ENCODE measurements at places on chromosomes 4 and X.

DNA sequence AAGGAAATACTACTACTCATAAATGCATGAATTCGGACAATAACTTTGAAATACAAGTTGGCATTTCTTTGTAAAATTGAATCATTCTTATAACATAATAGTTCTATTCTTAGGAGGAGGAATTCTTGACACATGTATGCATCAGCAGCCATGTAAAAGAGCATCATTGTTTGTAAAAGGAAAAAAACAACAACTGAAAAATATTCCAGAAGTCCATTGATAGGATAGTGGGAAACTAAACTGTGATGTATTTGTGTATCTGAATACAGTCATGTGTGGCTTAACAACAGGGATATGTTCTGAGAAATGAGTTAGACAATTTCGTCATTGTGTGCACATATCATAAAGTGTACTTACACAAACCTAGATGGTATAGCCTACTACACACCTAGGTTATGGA lies 102.0 kb upstream of the SH3RF1 start:
- no peak for DNase-seq

GRCh38 chr4:2059046-2059725 lies at the start of gene NAT8L:
Gene NAT8L, plus strand, starts transcription at chr4:2059327. Its CDS starts 185 bp downstream, at chr4:2059512.
- no peak for DNase-seq

DNA sequence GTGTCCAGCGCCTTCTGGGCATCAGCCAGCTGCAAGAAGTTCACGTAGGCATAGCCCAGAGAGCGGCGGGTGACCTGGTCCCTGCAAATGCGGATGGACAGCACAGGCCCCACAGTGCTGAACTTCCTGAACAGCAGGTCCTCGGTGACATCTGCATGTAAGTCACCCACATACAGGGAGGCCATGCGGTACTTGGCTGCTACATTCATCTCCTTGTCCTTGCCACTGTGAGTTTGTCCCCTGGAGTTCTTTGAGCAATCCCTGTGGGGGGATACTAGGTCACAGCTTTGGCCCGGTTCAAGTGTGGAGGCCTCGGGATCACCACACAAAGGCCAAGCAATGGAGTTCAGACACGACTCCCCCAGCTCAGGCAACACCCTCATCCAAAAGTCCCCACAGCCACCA lies 776 bp downstream of the PABPC4L start:
- DNase-seq = no peak

GRCh38 chr4:116358633-116359222 lies 726.6 kb downstream of the TRAM1L1 start:
- DNase-seq = peak; percentile 90

DNA sequence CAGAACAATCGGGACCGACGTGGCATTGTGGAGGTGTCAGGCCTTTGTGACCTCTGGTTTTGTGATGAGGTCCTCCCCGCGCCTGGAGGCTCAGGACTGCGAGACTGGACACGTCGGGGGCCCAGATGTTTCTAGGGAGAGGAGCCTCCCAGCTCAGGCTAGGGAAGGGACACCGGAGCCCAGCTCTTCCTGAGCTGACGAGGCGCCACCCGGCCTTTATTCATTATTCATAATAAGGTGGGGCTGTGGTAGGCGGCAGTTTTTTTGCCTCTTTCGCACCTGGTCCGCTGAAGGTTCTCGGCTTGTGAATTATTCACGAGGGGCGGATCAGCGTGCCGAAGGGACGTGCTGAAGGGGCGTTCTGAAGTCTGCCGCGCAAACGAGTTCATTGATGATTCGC lies 2.3 kb upstream of the UBA1 start:
- DNase-seq = peak; percentile 56

GRCh38 chr4:180341926-180342325 lies 1901.3 kb upstream of the TENM3 start:
- DNase-seq = no peak

DNA sequence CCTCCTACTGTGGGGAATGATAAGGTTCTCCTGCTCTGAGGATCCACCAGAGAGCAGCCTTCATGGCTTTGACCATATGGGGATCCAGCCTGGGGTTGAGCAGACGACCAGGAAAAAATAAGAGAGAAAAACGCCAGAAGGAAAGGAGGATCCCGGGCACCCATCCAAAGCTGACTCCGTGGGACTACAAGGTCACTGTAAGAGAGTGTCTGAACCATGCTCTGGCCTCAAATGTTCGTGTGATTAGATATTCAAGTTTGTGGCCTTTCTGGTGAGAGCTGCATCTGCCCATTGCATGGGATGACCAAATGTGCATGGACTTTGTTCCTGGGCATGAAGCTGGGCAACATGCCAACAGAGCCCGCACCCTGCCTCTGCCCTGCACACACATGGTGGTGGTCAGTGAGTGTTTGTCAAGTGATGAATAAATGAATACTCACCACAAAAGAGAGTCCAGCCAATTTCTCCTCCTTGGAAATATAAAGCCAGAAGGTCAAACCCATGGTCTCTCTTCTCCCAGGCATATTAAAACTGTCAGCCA lies 346.0 kb upstream of the GATB start:
- DNase-seq = no peak

DNA sequence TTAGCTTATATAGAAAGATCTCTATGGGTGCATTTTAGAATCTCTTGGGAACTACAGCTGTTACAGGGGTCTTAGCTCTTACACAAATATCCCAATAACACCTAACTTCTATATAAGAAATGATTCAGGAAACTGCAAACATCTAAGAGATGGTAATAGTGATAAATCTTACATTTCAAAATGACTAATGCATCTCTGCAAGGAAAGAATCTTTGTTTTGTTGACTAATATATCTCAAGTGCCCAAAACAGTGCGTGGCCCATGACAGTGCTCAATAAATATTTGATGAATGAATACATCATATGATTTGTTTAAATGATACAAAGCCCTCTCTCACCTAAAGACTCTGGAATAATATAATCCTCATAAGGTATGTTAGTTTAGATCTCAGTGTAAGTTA lies 47.5 kb downstream of the CENPE start:
- no peak for DNase-seq

DNA sequence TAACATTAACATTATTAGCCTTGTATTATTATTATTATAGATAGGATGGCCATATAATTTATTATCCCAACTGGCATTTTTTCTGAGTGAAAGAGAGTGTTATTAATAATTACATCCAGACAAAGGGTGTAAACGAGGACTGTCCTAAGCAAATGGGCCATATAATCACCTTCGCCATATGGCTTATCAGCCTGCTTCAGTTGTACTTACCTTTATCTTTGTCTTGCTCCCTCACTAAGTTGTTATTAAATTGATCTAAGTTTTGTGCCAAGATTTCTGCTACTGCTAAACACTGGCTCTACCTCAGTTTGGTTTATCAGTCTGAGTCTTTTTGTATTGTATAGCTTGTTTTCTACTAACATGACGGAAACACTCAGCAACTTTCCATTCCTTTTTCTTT lies 76.9 kb downstream of the STIM2 start:
- DNase-seq = no peak

- DNase-seq = no peak
Observed at GRCh38 chrX:71618303-71618721, at the start of gene CXCR3. Gene CXCR3, minus strand, starts transcription at chrX:71618511. Its CDS starts 62 bp downstream, at chrX:71618449.

GRCh38 chr4:155543126-155543765 lies 123.4 kb upstream of the GUCY1A1 start:
- DNase-seq = no peak

DNA sequence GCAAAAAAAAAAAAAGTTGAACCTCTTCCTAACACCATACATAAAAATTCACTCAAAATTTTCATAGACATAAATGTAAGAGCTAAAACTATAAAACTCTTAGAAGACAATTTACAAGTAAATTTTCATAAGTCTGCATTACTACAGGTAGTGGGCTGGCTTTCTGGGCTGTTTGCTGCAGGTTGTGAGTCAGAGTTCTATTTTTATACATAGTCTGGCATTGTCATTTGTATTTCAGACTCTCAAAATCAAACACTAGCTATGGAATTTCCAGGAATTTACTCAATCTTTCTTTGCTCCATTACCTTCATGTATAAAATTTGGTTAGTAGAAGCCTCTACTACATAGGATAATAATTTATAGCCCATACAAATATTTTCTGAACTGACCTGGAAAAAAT lies 227.2 kb downstream of the COX18 start:
- no peak for DNase-seq

- DNase-seq = no peak
Observed at GRCh38 chr4:67080046-67080557, 465.2 kb downstream of the CENPC start.

DNA sequence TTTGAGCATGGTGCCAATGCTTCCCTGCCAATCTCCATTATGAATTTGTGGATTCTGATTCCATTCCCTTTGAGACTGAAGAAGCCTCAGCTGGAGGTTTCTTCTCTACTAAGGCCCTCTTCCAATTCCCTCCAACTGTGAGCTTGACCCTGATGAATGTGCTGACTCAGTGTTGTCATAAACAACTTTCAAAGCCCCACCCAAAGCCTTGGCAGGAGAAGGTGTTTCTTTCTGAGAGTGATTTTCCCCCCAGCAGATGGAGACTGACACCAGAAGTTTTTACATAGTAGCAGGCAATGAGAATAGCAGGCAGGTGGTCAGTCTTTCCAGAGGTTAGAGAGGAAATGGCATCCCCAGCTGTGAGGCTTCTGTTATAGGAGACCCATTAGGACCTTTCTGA lies 53.1 kb downstream of the OCRL start:
- DNase-seq = no peak

DNA sequence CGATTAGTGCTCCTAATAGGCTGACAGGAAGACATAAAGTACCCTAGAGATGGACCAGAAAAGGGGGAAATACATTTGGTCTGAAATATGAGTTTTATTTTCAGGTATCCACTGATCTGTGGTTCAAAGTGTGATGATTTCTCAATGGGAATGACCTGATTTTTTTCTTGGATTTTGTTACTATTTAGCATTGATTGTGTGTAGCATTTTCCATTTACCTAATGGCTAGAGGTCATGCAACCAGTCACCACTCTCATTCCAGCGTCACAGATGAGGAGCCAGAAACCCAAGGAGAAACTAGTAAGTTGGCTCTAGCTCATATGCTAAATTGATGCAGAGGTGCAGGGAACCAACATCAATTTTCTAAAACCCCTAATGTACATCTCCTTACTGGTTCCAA lies 118.1 kb downstream of the IL1RAPL2 start:
- no peak for DNase-seq

- DNase-seq = peak; percentile 36
Observed at GRCh38 chr4:42280327-42281095, 116.8 kb upstream of the SHISA3 start.

GRCh38 chrX:104309169-104309568 lies 54.4 kb upstream of the ESX1 start:
- DNase-seq = no peak

DNA sequence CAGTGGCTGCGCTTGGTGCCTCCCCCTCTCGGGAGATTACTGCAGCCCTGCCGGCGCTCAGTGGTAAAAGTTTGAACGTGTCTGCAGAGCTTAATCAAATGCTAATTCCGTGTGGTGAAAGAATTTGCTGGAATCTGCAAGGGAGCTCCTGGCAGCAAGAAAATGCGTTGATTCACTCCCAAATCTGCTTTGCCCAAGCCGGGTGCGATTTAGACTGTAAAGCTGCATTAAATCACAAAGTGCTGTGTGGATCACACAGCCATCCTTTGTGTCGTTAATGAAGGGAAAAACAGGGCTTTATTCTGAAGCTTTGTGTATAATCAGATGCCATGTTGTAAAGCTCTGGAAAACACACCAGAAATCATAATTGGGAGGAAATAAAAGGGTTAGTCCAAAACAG lies 444.1 kb downstream of the BCOR start:
- DNase-seq = no peak

DNA sequence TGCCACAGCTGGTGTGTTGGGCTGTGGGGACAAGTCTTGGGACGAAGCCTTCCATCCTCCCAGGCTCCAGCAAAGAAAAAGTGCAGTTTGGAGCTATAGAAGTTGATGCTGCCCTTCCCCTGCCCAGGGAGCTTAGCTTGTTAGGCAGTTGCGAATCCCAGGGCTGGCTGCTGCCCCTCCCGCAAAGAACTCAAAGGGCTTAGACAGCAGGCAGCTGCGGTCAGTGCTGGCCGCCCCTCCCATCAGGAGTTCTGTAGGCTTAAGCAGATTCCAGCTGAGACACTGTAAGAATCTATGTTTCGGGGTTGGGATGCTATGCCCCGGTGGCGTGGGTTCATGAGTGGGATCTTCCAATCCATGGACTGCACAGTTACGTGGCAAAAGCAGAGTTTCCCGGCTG lies 956.7 kb downstream of the GLUD2 start:
- no peak for DNase-seq

GRCh38 chrX:70433848-70434351 lies 10.7 kb upstream of the DLG3 start:
- peak; percentile 78 for DNase-seq

DNA sequence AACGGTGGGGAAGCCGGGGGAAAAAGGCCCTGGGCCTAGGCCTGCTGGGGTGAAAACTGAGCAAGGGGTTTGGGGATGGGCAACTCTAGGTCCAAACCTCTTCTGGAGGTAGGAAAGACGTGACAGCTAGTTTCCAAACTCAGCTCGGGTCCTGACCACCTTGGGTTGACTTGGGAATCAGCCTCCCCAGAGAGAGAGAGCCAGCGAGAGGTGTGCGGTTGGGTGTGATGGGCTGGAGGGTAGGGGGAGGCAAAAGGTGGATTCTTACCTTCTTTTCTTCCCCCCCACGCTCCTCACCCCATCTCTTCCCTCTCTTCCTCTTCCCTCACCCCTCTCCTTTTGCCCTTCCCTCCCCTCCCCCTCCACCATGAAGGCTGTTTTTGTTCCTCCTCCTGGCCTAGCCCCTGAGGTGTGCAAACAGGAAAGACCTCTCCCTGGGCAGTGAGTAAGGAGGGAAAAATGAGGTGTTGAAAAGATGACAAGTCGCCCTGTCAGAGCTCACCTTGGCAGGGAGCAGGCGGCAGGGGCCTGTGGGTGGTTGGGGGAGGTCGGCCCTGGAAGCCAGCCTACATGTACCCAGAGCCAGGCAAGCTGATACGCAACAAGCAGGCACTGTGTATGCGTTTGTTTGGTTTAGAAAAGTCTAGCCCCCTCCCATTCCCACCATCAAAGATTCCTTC lies 14.8 kb downstream of the PJA1 start:
- DNase-seq = no peak

- DNase-seq = peak; percentile 70
Observed at GRCh38 chr4:87390551-87390890, 467 bp downstream of the HSD17B11 start.

GRCh38 chrX:152989292-152989658 lies 4.6 kb downstream of the PNMA5 start:
- DNase-seq = no peak

- DNase-seq = no peak
Observed at GRCh38 chrX:134774190-134775048, 116.1 kb upstream of the PLAC1 start.

GRCh38 chrX:34956916-34957315 lies 14.3 kb downstream of the FAM47B start:
- no peak for DNase-seq

- DNase-seq = no peak
Observed at GRCh38 chrX:6052111-6052745, 176.4 kb downstream of the NLGN4X start.

GRCh38 chr4:172989984-172990820 lies 178.4 kb upstream of the GALNT7 start:
- DNase-seq = no peak
